Upper lobe of left lung (tissue), 6 donors: ENCODE measurements at places on chromosomes 1 and 21. TPM values are rescaled to one million over a fixed set of nuclear protein-coding genes. Genes with fewer than 3 reads are reported as not detected.
A peak's percentile ranks its signal among the peaks of the same experiment; 100 is the strongest.

Gene GPA33
- total RNA-seq, result 3.3 TPM

Gene HAO2
- total RNA-seq, result not detected

Gene NUAK2
- total RNA-seq, result 8.5 TPM

Gene ATP6V1G3
- not detected for total RNA-seq

Gene RYR2
- 4.3 TPM for total RNA-seq

DNA sequence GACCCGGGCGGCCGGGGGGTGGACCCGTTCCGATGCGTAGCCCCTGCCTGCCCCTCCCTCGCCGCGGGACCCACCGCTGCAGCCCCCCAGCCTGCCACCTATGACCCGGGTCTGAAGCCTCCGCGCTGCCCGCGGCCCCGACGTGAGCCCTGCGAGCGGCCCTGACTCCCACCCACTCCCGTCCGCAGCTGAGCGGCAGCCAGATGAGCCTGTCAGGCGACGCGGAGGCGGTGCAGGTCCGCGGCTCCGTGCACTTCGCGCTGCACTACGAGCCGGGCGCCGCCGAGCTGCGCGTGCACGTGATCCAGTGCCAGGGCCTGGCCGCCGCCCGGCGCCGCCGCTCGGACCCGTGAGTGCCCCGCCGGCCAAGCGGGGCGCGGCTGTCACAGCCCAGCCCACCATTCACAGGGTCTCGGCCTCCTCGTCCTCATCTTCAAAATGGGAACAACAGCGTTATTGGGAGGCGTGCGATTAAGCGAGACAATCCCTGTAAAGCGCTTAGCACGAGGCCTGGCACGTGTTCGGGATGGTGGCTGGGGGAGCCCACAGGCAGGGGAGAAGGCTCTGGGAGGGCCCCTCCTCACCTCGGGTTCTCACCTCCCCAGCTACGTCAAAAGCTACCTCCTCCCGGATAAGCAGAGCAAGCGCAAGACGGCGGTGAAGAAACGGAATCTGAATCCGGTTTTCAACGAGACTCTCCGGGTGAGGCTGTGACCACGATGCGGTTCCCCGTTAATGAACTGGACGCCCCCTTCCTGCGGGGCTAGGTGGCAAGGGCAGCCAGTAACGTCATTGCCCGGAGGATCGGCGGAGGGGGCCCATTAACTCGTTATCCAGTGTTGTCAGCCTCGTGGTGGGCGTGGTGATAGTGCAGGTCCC, 8.2 kb downstream of the SYTL1 start:
- no peaks in the 10 kb centered on the region for H3K27me3 ChIP-seq
- H3K4me1 ChIP-seq, result peaks cover 19% of the 10 kb centered on the region
- DNase-seq, result peak; percentile 94
- no peak overlapping the region for H3K27ac ChIP-seq
- H3K4me3 ChIP-seq, result peak overlapping the region; percentile 40

- H3K36me3 ChIP-seq, result no peaks in the 10 kb centered on the region
- H3K27ac ChIP-seq, result no peak overlapping the region
- no peaks in the 10 kb centered on the region for H3K27me3 ChIP-seq
- peaks cover 12% of the 10 kb centered on the region for H3K4me1 ChIP-seq
These were observed 125.0 kb upstream of the JUN start for GRCh38 chr1:58908561-58909560.

DNA sequence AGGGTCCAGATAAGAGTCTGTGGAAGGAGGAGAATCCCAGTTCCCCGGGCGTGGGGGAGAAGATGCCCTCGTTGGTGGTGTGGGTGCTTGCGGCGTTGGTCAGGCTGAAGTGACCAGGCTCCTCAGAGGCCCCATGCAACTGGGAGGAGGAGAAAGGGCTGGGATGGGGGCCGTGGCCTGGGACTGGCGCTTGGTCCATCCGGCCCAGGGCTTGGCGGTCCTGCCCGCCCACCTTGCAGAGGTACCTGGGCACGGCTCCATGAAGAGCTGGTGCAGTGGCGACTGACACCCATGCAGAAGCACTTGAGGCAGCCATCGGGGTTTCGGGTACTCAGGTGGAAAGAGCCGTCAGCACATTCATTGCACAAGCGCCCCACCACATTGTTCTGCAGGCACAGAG, 60.8 kb downstream of the HSPG2 start:
- H3K4me1 ChIP-seq, result no peaks in the 10 kb centered on the region
- no peak overlapping the region for H3K27ac ChIP-seq
- peaks cover 26% of the 10 kb centered on the region for H3K36me3 ChIP-seq
- DNase-seq, result peak; percentile 69
- H3K4me3 ChIP-seq, result no peak overlapping the region

- H3K4me3 ChIP-seq, result peak overlapping the region; percentile 9
- no peaks in the 10 kb centered on the region for H3K27me3 ChIP-seq
- peaks cover 15% of the 10 kb centered on the region for H3K4me1 ChIP-seq
- DNase-seq, result peak; percentile 92
These were observed 162.6 kb upstream of the IRF2BP2 start for GRCh38 chr1:234772345-234773147.

GRCh38 chr1:18581420-18581880, 49.2 kb upstream of the PAX7 start:
- no peak overlapping the region for H3K27ac ChIP-seq
- no peak for DNase-seq
- H3K4me3 ChIP-seq, result no peak overlapping the region
